ENCODE measurements at places on chromosomes 5 and 9.

DNA sequence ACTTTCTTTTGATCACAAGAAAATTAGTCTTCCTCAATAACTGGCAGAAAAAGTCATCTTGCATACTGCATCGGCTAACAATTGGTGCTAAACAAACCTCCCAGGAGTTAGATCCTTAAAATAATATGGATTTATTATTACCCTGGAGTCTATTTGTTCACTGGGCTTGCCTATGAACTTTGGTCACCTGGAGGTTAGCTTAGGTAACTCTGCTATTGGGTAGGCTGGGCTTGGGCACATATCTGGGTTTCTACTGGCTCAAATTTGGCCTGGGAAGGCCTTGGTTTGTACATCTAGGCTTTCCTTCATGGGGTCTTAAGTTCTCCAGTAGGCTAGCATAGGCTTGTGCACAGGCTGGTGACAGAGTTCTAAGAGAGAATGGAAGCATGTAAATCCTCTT is 279.9 kb downstream of the RASEF start:
- DNase-seq = no peak

DNA sequence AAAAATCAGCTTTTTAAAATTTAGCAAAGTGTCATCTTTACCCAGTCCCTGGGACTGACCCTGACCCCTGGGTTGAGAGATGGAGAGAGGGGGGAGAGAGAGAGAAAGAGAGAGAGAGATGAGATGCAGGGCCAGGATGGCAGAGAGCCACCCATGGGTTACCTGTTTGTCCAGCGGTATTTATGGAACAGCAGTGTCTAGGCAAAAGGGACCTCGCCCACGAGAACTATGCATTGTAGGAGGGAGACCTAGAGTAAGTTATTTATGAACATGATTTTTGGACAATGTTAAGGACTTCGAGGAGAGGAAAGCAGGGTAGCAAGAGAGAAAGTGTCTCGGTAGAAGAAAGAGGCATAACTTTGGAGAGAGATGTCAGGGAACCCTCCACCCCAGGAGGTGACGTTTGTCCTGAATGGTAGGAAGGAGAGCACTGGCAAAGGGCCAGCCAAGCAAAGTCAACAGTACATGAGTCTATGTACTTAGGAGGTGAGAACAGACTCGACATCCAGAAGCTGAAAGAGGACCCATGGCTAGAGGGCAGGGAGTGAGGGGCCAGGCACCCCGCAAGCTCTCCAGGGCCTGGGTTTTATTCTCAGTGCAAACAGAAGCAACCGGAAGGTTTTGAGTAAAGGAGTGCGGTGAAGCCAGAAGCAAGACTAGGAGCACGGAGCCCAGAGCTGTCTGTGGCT is 30.5 kb upstream of the MSX2 start:
- no peak for DNase-seq

DNA sequence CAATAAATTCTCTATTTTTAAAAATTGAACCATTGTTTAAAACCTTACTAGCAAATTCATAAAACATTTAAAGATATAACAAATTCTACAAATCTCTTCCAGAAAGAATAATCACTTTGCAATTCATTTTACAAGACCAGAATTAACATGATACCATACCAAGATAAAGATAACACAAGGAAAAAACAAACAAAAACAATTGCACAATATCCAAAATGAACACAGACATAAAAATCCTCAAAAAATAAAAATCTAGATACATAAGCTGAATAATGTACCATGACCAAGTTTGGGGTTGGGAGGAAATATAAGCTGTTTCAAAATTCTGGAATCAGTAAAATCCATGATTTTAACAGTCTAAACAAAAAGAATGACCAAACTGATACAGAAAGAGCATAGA is 11.1 kb downstream of the CCNG1 start:
- no peak for DNase-seq

DNA sequence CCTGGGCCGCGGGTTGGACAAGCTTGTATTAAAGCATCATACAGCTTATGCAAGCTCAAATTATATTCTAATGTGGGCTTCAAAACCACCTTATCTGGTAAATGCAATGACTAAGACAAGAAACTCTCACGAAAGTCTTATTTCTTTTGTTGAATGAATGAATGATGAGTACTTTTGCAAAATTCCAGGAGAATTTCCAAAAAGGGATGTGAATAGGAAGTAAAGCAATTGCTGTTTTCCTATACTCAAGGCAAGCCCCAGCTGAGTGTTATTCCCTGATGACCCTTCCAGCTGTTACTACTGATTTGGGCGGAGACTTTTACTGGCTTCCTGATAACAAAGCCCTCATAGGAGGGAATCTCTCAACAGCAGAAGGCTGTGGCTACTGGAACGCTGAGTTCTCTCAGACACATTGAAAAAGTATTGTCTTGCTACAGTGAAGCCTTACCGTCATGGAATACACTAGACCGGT is 162.8 kb downstream of the SREK1 start:
- no peak for DNase-seq

DNA sequence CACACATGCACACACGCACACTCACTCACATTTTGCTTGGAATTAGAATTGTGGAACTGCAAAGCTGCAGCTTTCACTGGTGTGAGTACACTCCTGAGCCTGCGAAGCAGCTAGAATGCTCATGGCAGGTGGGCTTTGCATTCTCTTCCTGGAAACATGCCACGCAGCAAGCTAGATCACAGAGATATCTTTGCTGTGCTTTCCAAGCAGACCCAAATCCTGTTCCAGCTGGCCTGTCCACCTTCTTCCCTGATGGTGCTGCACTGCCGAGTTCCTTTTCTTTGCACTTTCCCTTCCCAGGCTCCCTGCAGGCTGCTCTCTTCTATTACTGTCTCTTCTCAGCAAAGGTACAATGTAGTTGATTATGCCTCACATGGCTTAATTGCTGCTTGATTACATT is 92.7 kb upstream of the CKMT2 start:
- no peak for DNase-seq

DNA sequence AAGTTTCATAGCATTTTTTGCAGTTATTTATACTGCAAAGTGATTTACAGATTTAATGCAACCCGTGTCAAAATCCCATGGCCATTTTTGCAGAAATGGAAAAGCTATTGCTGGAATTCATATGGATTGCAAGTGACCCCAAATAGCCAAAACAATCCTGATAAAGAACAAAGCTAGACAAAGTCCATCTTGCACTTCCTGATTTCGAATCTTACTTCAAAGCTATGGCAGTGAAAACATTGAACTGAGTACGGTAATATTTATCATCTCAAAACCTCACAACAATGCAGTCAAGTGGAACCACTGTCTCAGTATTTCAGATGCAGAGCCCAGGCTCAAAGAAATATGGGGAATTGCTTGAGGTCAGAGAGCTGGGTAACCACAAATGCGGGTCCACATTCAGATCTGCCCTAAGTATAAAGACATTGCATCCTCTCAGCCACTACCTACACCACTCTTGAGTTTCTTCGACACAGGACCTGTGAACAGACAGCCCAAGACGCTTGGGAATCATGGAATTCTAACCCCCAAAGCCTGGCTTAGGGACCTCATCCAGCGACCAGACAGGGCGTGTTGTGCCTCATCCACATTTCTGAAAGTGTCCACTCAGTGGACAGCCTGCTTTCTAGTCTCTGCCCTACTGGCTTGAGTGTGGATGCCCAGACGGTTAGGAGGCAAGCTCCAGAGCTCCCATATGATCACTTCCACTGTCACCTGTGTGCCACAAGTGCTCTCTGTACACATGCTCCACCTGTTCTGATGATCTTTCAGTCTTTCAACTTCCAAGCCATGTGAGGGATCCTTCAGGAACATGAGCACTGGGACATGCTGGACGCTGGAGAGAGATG is 39.3 kb upstream of the KCNIP1 start:
- no peak for DNase-seq

GRCh38 chr9:21477466-21477865 is 4.6 kb downstream of the IFNE start:
- no peak for DNase-seq

GRCh38 chr9:37436540-37436939 is 14.0 kb downstream of the GRHPR start:
- no peak for DNase-seq

DNA sequence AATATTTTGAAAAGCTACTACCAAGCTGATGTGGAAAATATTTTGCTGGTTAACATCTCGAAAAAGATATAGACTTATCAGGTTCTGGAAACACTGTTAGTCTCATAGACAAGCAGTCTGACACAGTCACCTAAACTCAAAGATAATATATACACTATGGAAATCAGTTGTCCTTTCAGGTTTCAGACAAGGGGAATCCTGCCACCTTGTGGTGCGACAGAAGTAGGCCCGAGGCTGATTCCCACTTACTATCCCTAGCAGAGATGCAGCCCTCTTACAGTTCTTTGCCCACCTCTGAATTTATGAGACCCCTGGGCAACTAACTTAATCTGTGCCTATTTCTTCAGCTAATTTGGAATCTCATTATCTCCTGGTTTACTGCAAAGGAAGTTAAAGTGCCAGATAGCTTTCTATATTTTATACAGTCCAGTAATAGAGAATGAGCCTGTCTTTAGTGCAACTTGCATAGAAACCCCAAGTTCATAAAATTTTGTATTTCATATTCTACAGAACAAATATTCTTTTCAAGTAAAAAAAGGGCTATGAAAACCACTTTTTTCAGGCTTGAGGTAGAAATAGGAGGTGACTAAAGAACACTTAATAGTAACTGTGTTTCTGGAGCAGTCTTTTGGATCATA is 16.9 kb downstream of the RAD1 start:
- peak; percentile 44 for DNase-seq

DNA sequence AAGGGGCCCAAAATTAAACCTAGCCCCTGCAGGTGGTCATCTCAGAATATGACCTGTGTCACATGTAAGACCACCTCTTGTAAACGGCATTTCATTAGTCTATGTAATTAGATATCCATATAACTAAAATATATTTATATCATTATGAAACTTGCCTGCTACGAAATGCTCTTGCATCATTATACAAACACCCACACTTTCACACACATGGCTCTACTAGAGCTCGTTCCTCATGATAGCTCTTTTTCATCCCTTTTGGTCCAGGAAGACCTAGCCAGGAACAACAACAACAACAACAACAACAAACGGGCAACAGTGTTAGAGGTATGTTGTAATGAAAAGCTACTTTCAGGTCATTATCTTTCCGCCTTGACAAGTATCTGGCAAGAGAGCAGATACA is 58.6 kb downstream of the LHFPL2 start:
- no peak for DNase-seq

DNA sequence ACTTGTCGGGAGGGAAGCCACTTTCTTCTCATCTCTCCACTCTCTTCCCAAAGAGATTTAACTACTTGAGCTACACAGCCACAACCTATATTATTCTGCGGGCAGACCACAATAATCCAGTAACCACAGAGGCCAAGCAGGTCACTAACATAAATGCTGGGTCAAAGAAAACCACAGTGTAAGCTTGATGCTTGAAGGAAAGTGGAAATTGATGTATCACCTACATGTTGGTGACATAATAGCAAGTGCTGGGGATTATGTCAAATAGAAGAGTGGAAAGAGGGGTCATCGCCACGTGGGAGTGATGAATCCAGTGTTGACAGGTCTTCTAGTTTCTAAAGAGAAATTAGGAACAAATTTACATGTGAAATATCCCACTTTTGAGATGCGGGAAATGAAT is 40.9 kb downstream of the RFK start:
- no peak for DNase-seq

- no peak for DNase-seq
Observed at GRCh38 chr5:157748760-157749461, 5.4 kb downstream of the LSM11 start.

DNA sequence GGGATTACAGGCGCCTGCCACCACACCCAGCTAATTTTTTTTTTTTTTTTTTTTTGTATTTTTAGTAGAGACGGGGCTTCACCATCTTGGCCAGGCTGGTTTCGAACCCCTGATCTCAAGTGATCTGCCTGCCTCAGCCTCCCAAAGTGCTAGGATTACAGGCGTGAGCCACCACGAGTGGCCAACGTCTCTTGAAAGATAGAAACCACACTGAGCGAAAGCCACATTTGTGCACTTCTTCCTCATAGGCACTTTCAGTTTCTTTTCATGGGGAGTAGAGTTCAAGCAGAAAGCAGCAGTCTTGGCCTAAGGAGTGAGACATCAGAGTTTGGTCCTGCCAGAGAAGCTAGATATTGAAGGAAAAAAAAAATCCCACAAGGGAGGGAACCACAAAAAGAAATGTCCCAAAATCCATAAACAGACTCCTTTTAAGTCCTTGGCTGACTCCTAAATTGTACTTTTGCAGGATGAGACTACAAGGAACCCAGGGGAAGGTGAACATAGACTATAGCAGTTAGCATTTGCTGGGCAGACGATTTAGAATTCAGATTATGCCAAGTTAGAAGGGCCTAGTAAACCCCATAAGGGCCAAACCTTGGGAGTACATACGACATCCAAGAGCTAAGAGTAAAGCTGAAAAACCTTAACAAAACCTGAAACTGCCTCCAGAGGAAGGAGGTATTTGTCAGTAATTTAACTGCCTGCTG is 43.9 kb upstream of the GLIPR2 start:
- no peak for DNase-seq

DNA sequence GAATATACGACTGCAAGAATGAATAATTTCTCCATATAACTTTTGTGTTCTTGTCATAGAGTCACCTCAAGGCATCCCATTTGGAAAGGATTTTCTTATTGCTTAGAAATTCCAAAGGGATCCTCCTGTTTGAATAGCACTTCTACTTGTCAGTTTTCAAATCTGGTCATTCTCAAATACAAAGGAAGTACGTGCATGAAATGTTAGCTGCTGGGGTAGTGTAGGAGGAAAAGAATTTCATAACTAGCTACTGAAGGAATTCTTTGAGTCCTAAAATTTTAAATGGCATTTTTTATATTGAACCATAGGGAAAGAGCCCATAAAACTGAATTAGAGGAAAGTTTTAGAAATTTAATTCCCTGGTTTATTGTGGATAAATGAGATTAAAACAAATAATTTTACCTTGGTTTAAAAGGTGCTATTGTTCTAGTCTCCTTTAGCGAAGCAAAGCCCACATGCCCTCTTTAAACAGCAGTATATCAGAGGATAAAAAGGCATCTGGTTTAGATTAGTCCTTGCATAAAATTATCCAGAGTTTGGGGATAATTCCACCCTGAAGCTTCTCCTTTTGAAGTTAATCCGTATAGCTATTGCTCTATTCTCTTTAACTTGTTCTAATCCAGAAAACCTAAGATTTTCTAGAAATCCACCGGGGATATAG is 2.0 kb upstream of the MPDZ start:
- no peak for DNase-seq

- no peak for DNase-seq
Observed at GRCh38 chr9:94974154-94974879, 247.8 kb downstream of the AOPEP start.

GRCh38 chr9:137163365-137163715 is 6.5 kb downstream of the LRRC26 start:
- DNase-seq = peak; percentile 57

GRCh38 chr5:39970117-39970798 is 545.5 kb upstream of the DAB2 start:
- no peak for DNase-seq

GRCh38 chr5:160466116-160466515 is 44.5 kb downstream of the PTTG1 start:
- no peak for DNase-seq
